ENCODE measurements at places on chromosomes 16 and 17. TPM values are rescaled to one million over a fixed set of nuclear protein-coding genes. Genes with fewer than 3 reads are reported as not detected.

The CMTM2 gene
- total RNA-seq: not detected

The METRN gene
- total RNA-seq: 164 TPM

The ASGR2 gene
- not detected for total RNA-seq

The C1QTNF8 gene
- not detected for total RNA-seq

The CRAMP1 gene
- total RNA-seq: 7.2 TPM

The ZNF830 gene
- total RNA-seq: 7.3 TPM

Data from pericardium fibroblast (primary cell).